ENCODE measurements at places on chromosomes 3 and 15.

DNA sequence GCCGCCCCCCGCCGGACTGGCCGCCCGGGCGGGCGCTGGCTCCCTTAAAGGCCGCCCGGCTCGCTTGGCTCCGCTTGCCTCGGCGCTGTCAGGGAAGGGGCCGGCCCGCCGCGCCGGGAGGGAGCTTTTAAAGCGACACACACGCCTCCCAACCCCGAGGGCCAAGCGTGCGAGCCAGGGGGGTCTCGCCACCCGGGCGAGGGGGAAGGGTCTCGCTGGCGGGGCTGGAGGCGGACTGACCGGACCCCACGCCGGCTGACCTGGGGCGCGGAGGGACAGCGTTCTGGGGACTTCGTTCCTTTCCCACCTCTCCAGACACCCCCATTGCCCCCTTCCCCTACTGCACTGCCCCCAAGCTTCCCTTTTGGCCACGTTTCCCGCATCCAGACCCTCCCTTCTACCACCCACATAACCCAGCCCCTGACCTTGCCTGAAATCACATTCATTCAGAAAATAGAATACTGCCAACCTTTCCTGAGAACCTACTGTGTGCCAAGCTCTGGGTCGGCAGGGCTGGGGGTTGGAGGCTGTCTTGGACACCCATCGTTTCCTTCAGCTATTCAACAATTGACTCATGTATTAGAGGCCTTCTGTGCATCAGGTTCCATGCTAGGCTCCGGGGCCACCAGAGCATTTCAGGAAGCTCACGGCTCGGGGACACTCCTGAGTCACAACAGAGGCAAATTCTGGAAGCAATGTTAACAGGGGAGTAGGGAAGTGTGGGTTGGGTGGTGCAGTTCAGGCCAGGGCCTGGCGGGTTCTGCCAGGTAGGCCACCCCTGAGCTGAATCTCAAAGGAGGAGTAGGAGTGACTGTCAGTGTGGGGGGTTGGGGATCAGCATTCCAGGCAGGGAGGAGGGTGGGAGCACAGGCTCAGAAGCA is at the start of gene INSYN1:
TSS of gene INSYN1 (minus strand) at position 102 of the 881 bp plus-strand sequence. CDS start 2,221 bp downstream, outside the sequence.
- DNase-seq: peak; percentile 72

GRCh38 chr3:73144276-73144675 is 82.8 kb downstream of the EBLN2 start:
- no peak for DNase-seq

- no peak for DNase-seq
Observed at GRCh38 chr3:6791161-6791560, 69.8 kb upstream of the GRM7 start.

DNA sequence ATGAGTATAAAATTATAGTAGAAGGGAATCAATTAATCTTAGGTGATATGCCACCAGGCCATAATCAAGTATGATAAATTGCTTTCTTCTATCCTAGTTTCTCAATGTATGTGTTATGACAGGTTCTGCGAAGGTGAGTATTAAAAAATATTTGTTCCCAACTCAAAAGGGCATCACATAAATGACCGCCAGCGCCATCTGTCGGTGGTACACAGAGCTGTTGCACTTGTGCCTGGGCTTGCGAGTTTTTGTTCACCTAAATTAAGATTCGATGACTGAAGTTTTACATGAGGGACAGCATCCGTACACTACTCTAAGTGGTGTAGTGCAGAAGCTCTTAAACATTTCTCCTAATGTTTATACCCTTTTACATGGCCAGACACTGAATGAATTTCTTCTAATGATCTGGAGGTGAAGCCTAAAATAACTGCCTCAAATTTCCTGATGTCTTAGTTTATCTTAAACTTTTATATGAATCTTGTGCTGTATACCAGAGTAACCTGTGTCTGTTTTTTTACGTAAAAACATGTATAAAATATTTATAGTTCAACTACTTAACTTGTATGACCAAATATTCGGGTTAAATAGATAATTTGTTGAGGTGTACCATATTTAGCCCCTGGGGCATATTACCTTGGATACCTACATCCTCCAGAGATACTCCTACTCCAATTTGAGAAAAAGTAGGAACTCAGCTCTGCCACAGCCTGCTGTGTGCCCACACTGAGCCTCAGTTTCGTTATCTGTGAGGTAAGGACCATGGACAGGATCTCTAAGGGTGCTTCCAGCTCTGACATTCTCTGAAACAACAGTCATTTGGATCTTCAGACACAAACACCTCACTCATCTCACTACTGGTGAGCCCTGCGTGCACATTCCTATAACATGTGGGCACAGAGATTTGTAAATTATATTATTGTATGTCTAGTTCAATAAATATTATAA is 365.6 kb downstream of the MAGI1 start:
- DNase-seq: no peak

DNA sequence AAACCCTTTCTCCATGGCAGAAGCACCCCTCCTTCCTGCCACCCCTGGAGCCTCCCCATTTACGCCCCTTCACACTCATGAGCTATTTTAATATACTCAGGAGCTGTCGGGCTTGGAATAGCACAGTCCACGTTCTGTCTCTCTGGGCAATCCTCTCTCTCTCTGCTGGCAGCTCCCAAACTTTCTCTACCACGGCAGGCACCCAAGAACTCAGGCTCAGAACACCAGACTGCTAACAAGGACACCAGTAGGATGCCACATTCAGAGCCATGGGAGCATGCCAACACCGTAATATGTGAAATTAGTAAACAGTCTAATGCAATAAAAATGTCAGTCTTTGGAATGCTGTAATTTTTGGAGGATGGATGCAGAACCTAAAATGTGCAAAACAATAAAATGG is 19.3 kb downstream of the TNFAIP8L3 start:
- no peak for DNase-seq

- no peak for DNase-seq
Observed at GRCh38 chr3:189683546-189684255, 52.5 kb downstream of the TP63 start.

DNA sequence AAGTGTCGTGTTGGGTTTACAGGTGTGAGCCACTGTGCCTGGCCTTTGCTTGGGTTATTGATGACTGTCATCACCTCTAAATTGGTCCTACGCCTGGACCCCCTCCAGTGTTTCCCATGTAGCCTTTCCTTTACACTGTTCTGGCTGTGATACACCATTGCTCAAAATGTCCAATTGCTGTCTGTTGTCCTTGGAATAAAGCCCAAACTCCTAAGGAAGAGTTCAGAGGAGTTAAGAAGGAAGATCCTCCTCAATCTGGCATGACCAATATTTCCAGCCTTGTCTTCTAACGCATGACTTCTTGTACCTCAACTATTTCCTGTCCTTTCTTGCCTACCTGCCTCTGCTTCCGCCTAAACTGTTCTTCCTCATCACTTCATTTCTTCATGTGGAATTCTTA is 113.1 kb downstream of the POLR2M start:
- DNase-seq: no peak

GRCh38 chr15:78133801-78134200 is 2.6 kb upstream of the CIB2 start:
- DNase-seq: no peak

GRCh38 chr15:78492872-78493271 is 14.5 kb upstream of the HYKK start:
- no peak for DNase-seq
